ENCODE measurements at places on chromosomes 2 and 18. TPM values are rescaled to one million over a fixed set of nuclear protein-coding genes. Genes with fewer than 3 reads are reported as not detected.
A peak's percentile ranks its signal among the peaks of the same experiment; 100 is the strongest.

GRCh38 chr2:182890305-182890704 is 23.9 kb upstream of the FRZB start:
- peak overlapping the region; percentile 13 for H3K27ac ChIP-seq
- no peak overlapping the region for H3K4me3 ChIP-seq
- no peaks in the 10 kb centered on the region for H3K27me3 ChIP-seq
- H3K36me3 ChIP-seq, result no peaks in the 10 kb centered on the region
- H3K4me1 ChIP-seq, result peaks cover 14% of the 10 kb centered on the region

DNA sequence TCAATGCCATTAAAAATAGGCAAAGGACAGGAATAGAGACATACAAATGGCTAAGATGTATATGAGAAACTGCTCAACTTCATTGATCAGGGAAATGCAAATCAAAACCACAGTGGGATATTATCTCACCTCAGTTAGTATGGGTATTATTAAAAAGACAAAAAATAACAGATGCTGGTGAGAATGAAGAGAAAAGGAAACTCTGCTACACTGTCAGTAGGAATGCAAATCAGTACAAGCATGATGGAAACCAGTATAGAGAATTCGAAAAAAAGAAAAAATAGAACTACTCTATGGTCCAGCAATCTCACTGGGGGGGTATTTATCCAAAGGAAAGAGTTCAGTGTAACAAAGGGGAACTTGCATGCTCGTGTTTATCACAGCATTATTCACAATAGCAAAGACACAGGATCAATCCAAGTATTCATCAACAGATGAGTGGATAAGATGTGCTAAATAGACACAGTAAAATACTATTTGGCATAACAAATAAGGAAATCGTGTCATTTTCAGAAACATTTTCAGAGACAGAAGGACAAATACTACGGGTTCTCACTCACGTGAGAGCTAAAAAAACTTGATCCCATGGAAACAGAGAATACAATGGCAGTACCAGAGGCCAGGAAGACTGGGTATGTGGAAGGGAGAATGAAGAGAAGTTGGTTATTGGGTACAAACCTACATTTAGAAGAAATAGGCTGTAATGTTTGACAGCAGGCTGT is 60.6 kb downstream of the CCDC74A start:
- no peaks in the 10 kb centered on the region for H3K27me3 ChIP-seq
- H3K4me3 ChIP-seq, result no peak overlapping the region
- H3K27ac ChIP-seq, result no peak overlapping the region
- no peaks in the 10 kb centered on the region for H3K36me3 ChIP-seq
- DNase-seq, result no peak
- no peaks in the 10 kb centered on the region for H3K4me1 ChIP-seq

GRCh38 chr2:218777276-218777990 is 4.5 kb upstream of the CYP27A1 start:
- peak; percentile 30 for DNase-seq
- H3K4me1 ChIP-seq, result peaks cover 9% of the 10 kb centered on the region
- H3K36me3 ChIP-seq, result no peaks in the 10 kb centered on the region
- peak overlapping the region; percentile 62 for H3K27ac ChIP-seq
- no peaks in the 10 kb centered on the region for H3K27me3 ChIP-seq

GRCh38 chr2:83851066-83851465 is 608.0 kb downstream of the SUCLG1 start:
- no peak for DNase-seq
- H3K4me1 ChIP-seq, result no peaks in the 10 kb centered on the region
- no peaks in the 10 kb centered on the region for H3K27me3 ChIP-seq
- H3K4me3 ChIP-seq, result no peak overlapping the region
- H3K36me3 ChIP-seq, result no peaks in the 10 kb centered on the region

GRCh38 chr2:141515931-141516330 is 614.9 kb downstream of the LRP1B start:
- DNase-seq, result no peak
- H3K4me3 ChIP-seq, result no peak overlapping the region
- H3K27me3 ChIP-seq, result no peaks in the 10 kb centered on the region
- no peak overlapping the region for H3K27ac ChIP-seq
- H3K36me3 ChIP-seq, result no peaks in the 10 kb centered on the region

DNA sequence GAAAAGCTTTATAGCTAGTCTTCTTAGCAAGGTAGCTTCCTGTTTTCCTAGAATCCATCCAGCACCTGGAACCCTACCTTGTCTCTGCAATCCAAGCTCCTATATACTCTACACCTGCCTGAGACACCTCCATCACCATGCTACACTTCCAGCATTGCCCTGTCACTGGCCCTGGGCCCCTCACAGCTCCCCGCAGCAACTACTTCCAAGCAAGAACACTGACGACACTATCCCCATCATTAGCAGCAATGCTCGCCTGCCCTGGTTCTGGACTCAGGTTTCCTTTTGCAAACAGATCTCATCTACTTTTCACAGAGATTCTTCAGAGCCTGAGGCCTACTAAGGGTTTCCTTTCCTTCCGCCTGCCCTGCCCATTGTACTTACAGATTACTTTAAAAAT is 121.1 kb downstream of the DTNB start:
- H3K27me3 ChIP-seq, result no peaks in the 10 kb centered on the region
- no peaks in the 10 kb centered on the region for H3K36me3 ChIP-seq
- no peak overlapping the region for H3K27ac ChIP-seq
- H3K4me1 ChIP-seq, result no peaks in the 10 kb centered on the region
- no peak overlapping the region for H3K4me3 ChIP-seq

GRCh38 chr2:23487735-23488492 is 102.9 kb downstream of the KLHL29 start:
- H3K36me3 ChIP-seq, result no peaks in the 10 kb centered on the region
- no peak for DNase-seq
- H3K4me3 ChIP-seq, result no peak overlapping the region
- no peak overlapping the region for H3K27ac ChIP-seq

GRCh38 chr2:207165121-207166038 is at the start of gene KLF7:
Gene KLF7, minus strand, starts transcription at chr2:207165948. Its CDS starts 380 bp downstream, at chr2:207165568.
- peaks cover 20% of the 10 kb centered on the region for H3K4me1 ChIP-seq
- peak within 1 kb of the TSS; percentile 92 for H3K4me3 ChIP-seq
- no peaks in the 10 kb centered on the region for H3K36me3 ChIP-seq
- no peaks in the 10 kb centered on the region for H3K27me3 ChIP-seq

DNA sequence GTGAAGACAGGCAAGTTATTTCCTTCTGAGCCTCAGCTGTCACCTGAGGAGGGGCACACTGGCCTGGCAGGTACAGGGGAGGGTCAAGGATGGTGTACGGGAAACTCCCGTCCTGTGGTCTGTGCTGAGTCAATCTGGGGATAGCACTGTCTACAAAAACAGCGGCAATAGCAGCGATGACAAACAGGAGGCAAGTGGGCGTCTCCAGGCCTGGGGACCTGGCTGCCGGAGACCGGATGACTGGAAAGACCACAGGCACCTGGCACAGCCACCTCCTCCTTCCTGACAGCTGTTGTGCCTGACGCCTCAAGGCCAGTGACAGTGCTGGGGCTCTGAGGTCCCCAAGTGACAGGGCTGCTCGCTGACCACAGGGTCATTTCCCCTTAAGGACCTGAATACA is 202.1 kb upstream of the HS6ST1 start:
- DNase-seq, result no peak
- no peaks in the 10 kb centered on the region for H3K4me1 ChIP-seq
- no peak overlapping the region for H3K4me3 ChIP-seq

GRCh38 chr2:85986121-85986520 is 97.3 kb upstream of the ST3GAL5 start:
- H3K4me1 ChIP-seq, result peaks cover 4% of the 10 kb centered on the region
- no peak overlapping the region for H3K4me3 ChIP-seq
- no peaks in the 10 kb centered on the region for H3K27me3 ChIP-seq
- no peak for DNase-seq

DNA sequence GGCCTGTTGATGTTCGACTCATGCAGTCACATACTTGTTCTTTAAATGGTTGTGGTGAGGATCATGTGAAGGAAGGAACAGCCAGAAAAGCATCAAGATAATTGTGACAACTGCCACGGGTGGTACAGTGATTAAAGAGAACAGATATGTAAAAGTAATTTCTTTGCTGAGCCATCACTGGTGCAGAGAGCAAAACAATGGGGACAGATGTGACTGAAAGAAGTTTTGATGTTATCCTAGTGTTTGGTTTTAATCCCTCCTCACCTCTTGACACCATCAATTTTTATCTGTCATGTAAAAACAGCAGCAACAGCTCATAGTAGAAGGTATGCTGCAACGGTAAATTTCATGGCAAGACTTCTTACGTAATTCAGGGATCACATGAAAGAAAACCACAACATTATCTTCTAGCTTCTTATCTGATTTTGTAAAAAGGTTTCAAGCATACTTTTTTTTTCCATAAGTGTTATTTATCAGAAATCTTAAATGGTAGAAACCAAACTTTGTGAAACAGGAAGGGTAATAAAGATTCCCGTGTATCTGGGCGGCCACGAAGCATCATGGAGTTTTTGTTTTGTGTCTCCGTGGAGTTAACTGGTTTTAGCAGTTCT is 65.2 kb downstream of the PLCL1 start:
- H3K4me1 ChIP-seq, result peaks cover 10% of the 10 kb centered on the region
- H3K27ac ChIP-seq, result no peak overlapping the region
- H3K4me3 ChIP-seq, result no peak overlapping the region
- DNase-seq, result no peak
- H3K36me3 ChIP-seq, result no peaks in the 10 kb centered on the region

DNA sequence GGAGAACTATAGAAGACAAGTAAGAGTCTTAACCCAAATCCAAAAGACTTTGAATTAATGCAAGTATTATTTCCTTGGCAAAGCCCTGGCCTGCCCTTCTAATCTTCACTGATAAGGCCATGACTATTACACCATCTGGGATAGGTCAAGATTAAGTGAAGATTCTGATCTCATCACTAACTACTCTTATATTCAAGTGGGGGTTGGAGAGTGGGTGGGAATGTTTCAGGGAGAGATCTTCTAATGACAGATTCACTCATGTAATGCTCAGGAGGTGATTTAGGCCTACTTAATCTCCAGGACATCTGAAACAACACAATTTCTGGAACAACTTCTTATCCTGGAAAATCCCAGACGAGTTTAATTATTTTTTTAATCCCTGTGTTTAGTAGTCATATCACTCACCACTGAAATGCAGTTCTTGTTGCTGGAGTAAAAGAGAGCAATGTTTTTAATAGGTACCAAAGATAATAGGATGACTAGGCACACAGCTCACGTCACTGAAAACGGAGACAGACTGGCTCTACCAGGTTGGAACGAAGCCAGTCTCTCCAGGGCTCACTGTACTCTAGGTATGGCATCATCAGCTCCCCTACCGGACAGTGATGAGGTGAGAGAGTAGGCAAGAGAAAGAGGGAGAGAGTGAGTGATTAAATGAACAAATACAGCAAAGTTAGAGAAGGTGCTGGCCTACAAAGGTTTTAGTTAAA is 133.1 kb downstream of the NCKAP5 start:
- H3K27me3 ChIP-seq, result no peaks in the 10 kb centered on the region
- no peak overlapping the region for H3K27ac ChIP-seq
- H3K4me3 ChIP-seq, result no peak overlapping the region
- no peaks in the 10 kb centered on the region for H3K4me1 ChIP-seq
- DNase-seq, result peak; percentile 64

- no peaks in the 10 kb centered on the region for H3K4me1 ChIP-seq
- no peak overlapping the region for H3K4me3 ChIP-seq
- no peaks in the 10 kb centered on the region for H3K36me3 ChIP-seq
- no peak for DNase-seq
Measured at GRCh38 chr2:142841788-142842187, 35.7 kb upstream of the KYNU start.

DNA sequence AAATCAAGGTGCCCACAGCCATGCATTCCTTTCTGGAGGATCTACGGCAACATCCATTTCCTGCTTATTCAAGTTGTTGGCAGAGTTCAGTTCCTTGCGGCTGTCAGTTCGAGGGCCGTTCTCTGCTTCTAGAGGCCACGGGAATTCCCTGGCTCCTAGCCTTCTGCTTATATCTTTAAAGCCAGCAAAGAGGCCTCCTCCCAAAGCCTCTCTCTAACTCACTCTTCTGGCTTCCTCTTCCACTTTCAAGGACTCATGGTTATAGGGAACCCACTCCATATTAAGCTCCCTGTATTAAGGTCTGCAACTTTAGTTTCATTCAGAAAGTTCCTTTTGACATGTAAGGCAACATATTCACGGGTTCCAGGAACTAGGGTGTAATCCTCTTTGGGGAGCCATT is 150.1 kb upstream of the RMP24 start:
- no peak overlapping the region for H3K4me3 ChIP-seq
- H3K27ac ChIP-seq, result no peak overlapping the region
- no peaks in the 10 kb centered on the region for H3K36me3 ChIP-seq
- no peaks in the 10 kb centered on the region for H3K27me3 ChIP-seq
- no peaks in the 10 kb centered on the region for H3K4me1 ChIP-seq

DNA sequence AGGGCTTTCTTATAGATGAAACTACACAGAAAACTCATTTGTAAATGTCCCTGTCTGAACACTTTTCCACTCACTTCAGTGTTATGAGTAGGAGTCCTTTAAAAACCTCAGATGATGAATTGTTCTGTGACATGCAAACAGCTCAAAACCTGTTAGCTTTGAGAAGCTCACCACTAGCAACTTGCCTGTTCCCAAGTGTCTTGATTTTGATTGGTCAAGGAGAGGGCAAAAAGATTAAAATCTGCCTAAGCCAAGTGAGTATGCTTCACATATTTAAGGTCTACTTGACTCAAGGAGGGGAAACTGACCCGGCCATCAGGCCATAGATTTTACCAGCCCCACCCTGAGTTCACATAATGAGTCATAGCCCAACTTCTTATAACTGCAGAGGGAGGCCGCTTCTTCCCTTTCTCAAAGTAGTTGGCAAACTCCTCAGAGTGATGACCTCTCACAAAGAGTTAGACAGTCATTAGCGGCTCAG is 45.2 kb upstream of the MEIS1 start:
- peak; percentile 42 for DNase-seq
- no peak overlapping the region for H3K4me3 ChIP-seq

- no peaks in the 10 kb centered on the region for H3K36me3 ChIP-seq
- peak; percentile 8 for DNase-seq
- H3K27ac ChIP-seq, result no peak overlapping the region
- H3K4me1 ChIP-seq, result peaks cover 19% of the 10 kb centered on the region
Measured at GRCh38 chr2:74474899-74475298, 2.4 kb upstream of the MRPL53 start.

- H3K27ac ChIP-seq, result no peak overlapping the region
- no peaks in the 10 kb centered on the region for H3K36me3 ChIP-seq
- H3K27me3 ChIP-seq, result no peaks in the 10 kb centered on the region
- DNase-seq, result no peak
- no peak overlapping the region for H3K4me3 ChIP-seq
- no peaks in the 10 kb centered on the region for H3K4me1 ChIP-seq
Measured at GRCh38 chr2:203280428-203281064, 41.7 kb downstream of the CYP20A1 start.

- H3K27me3 ChIP-seq, result no peaks in the 10 kb centered on the region
- no peak overlapping the region for H3K4me3 ChIP-seq
- DNase-seq, result no peak
Measured at GRCh38 chr2:47595687-47596086, 187.3 kb upstream of the MSH6 start.

GRCh38 chr2:14015113-14015630 is 617.3 kb upstream of the LRATD1 start:
- no peak overlapping the region for H3K27ac ChIP-seq
- DNase-seq, result no peak
- H3K4me1 ChIP-seq, result no peaks in the 10 kb centered on the region
- H3K27me3 ChIP-seq, result no peaks in the 10 kb centered on the region

Gene MYL1
- total RNA-seq, result not detected

Gene ARHGAP28
- 71.3 TPM for total RNA-seq

Gene GALNT14
- 2.2 TPM for total RNA-seq

Gene FZD7
- total RNA-seq, result 28.3 TPM

Gene TXNDC2
- not detected for total RNA-seq

Gene SERPINB13
- not detected for total RNA-seq

Gene GLI2
- total RNA-seq, result 5.8 TPM

Gene CNRIP1
- 5.8 TPM for total RNA-seq

Gene EVX2
- 3.7 TPM for total RNA-seq

Gene ANKRD30BL
- not detected for total RNA-seq

Gene C1QL2
- 4.9 TPM for total RNA-seq

Gene CYP27C1
- total RNA-seq, result 0.56 TPM

Gene ARL6IP6
- total RNA-seq, result 23.2 TPM

Gene ACVR2A
- 43.0 TPM for total RNA-seq

All from hepatocyte (in vitro differentiated cells).